Hepatocyte (in vitro differentiated cells): ENCODE measurements at places on chromosomes 5 and 9.
A peak's percentile ranks its signal among the peaks of the same experiment; 100 is the strongest.

DNA sequence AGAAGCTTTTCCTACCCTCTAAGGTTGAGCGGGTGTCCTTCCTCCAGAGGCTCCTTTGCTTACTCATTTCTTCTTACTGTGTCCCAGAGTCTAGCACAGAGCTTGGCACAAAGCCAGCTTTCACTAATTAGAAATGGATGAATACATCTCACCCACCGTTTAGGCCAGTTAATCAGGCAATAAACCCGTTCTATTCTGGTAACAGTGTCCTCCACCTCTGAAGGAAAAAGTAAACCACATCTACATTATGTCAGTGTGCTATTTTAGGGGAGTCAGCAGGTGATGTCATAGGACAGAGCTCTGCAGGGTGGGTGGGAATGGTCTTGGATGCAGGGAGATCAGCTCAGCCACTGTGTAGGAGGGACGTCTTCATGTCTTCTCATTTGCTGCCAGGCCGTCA is 109.2 kb downstream of the OSTF1 start:
- no peaks in the 10 kb centered on the region for H3K27me3 ChIP-seq
- no peak overlapping the region for H3K27ac ChIP-seq

- H3K4me3 ChIP-seq: no peak overlapping the region
- H3K27me3 ChIP-seq: no peaks in the 10 kb centered on the region
- DNase-seq: no peak
- no peaks in the 10 kb centered on the region for H3K36me3 ChIP-seq
Measured at GRCh38 chr9:4111233-4112008, 188.4 kb downstream of the GLIS3 start.

DNA sequence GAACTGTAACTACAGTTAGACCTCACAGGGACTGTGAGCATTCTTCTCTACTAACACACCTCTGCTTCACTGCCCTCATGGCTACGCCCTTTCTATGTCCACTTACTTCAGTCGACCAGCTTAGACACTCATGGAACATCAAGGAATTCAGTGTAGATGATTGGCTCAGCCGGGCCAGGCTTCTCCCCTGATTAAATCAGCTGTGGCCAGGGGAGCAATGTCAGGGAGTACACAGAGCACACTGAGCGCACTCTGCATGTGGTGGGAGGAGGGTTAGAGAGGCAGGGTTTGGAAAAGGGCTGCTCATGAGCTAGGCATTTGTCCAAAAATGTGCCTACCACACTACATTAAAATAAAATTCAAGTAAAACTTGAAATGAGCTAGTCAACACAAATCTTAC is 400.5 kb downstream of the ARRDC3 start:
- no peak overlapping the region for H3K4me3 ChIP-seq
- no peaks in the 10 kb centered on the region for H3K27me3 ChIP-seq
- H3K4me1 ChIP-seq: peaks cover 6% of the 10 kb centered on the region
- no peak for DNase-seq
- H3K36me3 ChIP-seq: no peaks in the 10 kb centered on the region

DNA sequence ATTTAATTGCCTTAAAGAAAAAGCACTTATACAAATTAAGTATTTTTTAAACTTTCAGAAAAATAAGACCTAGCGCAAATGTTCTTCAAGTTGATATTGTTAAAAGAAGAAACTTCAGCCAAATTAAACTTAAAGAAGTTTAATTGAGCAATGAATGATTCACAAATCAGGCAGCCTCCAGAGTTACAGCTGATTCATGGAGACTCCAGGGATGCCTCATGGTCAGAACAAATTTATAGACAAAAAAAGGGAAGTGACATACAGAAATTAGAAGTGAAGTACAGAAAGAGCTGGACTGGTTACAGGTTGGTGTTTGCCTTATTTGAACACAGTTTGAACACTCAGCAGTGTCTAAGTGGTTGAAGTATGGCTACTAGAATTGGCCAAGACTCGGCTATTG is 60.3 kb downstream of the CDKN2A start:
- H3K36me3 ChIP-seq: no peaks in the 10 kb centered on the region
- DNase-seq: no peak
- H3K27ac ChIP-seq: no peak overlapping the region
- no peak overlapping the region for H3K4me3 ChIP-seq
- H3K4me1 ChIP-seq: no peaks in the 10 kb centered on the region

DNA sequence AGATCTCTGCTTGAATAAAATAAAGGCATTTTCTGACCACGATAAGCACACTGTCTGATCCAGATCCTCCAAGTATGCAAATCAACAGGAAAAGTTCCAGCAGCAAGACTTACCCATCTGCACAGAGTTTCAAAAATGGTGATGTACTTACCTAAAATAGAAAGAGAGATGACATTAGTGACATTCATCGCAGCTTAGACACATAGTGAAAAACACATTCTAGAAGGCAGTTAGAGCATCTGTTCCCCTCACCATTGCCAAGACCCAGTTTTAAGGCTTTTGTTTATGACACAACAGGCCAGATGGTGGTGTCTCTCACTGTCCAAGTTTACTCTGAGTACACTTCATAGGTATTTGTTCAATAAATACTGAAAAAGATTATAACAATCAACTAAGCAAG is 207.7 kb downstream of the PDE4D start:
- no peaks in the 10 kb centered on the region for H3K27me3 ChIP-seq
- no peak for DNase-seq
- H3K27ac ChIP-seq: no peak overlapping the region
- peaks cover 3% of the 10 kb centered on the region for H3K4me1 ChIP-seq

DNA sequence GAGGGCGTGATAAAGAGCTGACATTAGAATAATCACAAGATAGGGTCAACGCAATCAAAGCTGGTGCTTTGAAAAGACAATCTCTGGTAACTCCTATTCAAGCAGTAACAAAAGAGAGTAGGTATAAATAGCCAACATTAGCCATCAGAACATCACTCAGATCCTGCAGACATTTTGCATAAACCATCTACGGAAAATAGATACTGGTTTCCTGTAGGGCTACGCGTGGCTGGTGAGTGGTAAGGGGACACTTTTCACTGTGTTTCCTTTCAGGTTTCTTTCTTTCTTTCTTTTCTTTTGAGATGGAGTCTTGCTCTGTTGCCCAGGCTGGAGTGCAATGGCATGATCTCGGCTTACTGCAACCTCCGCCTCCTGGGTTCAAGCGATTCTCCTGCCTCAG is 22.3 kb downstream of the TTF1 start:
- no peaks in the 10 kb centered on the region for H3K4me1 ChIP-seq
- H3K36me3 ChIP-seq: no peaks in the 10 kb centered on the region
- H3K4me3 ChIP-seq: no peak overlapping the region
- no peak for DNase-seq
- no peaks in the 10 kb centered on the region for H3K27me3 ChIP-seq
- no peak overlapping the region for H3K27ac ChIP-seq

GRCh38 chr5:60196385-60197113 is 303.0 kb upstream of the PDE4D start:
- peak; percentile 42 for DNase-seq
- H3K4me1 ChIP-seq: no peaks in the 10 kb centered on the region

GRCh38 chr5:172834415-172835289 is 601 bp downstream of the ERGIC1 start:
- H3K27me3 ChIP-seq: no peaks in the 10 kb centered on the region
- peaks cover 27% of the 10 kb centered on the region for H3K4me1 ChIP-seq
- H3K4me3 ChIP-seq: peak overlapping the region; percentile 94
- peak; percentile 46 for DNase-seq
- H3K27ac ChIP-seq: peak overlapping the region; percentile 92

DNA sequence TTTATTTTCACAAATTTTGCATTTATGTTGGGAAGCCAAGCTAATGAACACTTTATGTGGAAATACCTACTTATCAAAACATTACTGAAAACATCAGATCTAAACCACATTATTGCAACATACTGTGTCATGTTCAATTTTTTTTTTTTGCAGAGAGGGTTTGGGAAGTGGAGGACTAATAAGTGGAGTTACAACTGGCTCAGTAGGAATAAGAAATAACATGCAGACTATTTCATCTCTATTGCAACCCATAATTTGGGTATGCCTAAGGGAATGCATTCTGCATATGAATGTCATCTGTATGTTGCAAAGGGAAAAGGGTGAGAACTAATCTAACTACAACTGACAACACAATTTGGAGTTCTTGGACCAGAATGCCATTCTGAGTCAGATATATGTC is 41.8 kb downstream of the APC start:
- H3K27me3 ChIP-seq: no peaks in the 10 kb centered on the region
- H3K4me3 ChIP-seq: no peak overlapping the region
- DNase-seq: no peak
- no peaks in the 10 kb centered on the region for H3K4me1 ChIP-seq
- no peak overlapping the region for H3K27ac ChIP-seq

DNA sequence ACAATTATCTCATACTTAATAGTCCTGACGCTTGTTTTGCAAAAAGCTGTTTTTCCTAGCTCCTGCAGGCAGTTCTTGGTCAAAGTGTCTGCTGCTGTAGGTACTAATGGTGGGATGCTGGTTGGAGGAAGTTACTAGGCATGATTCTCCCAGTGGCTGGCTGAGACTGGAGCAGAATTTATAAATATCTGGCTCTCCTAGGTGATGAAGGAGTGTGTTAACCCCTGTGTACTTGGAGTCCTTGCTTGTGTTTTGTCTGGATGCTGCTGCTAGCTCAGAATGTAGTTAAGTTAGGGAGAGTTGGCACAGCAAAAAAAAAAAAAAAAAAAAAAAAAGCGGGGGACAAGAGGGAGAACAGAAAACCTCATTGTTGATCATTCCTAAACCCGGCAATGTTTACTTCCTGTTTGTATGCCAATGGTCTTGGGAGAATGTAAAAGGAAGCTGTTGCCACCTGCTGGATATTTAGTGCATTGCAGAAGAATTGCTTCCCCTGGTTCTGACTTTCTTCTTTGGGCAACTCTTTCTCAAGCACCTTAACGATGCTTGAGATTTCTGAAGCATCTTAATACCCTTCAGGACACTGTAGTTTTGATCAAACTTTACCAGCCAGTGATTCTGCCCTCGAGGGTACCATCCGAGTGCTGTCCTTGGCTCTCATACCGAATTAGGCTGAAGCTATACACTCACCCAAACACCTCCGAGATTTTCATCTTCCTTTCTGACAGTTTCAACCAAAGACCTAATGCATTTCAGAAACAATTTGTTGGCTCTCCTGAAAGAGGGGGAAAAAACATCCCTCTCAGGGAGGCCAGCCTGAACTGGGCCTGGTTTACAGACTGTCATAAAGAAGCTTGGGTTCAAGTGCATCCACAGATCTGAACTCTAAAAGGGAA is 71.7 kb upstream of the WWC1 start:
- no peak overlapping the region for H3K4me3 ChIP-seq
- no peak overlapping the region for H3K27ac ChIP-seq
- H3K36me3 ChIP-seq: no peaks in the 10 kb centered on the region
- no peaks in the 10 kb centered on the region for H3K4me1 ChIP-seq
- H3K27me3 ChIP-seq: peaks cover 11% of the 10 kb centered on the region
- peak; percentile 78 for DNase-seq
